ENCODE measurements at places on chromosomes 12 and 14.
A peak's percentile ranks its signal among the peaks of the same experiment; 100 is the strongest.

DNA sequence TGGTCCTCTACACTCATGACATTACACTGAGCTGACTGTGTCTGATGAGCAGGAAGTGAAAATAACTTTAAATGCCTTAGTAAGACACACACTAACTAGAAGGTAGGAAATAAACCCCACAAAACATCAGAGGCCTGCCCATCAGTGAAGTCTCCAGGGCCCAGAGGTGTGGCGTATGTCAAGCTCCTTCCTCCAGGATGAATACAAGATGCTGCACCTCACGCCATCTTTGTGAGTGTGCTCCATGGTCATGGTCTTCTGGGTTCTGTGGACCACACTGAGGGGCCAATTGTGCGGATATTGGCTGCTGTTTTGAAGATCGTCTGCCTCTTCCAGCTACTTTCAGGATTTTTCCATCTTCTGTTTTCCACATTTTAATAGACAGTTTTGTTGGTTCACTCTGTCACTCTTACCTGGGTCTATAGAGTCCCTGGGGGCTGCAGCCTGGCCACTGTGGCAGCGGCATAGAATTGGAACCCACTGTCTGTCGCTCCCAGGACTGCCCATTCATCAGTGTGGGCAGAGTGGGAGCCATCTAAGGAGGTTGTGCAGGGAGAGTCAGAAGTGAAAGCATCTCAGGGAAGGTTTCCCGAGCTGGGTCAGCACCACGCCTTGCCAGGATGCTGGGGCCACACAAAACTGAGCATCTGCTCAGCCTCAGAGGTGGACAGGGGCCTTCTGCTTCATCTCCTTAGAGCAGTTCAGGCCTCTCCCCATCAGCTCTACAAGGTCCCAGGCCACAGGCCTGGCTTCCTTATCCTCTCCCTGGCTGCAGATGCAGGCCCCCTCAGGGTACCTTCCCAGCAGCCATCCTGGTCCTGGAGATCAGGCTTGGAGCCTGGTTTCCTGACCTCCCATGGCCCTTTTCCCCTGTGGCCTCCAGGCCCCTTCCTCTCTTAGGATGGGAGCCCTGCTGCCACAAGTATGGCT lies 57.5 kb upstream of the C14orf180 start:
- no peak for DNase-seq

DNA sequence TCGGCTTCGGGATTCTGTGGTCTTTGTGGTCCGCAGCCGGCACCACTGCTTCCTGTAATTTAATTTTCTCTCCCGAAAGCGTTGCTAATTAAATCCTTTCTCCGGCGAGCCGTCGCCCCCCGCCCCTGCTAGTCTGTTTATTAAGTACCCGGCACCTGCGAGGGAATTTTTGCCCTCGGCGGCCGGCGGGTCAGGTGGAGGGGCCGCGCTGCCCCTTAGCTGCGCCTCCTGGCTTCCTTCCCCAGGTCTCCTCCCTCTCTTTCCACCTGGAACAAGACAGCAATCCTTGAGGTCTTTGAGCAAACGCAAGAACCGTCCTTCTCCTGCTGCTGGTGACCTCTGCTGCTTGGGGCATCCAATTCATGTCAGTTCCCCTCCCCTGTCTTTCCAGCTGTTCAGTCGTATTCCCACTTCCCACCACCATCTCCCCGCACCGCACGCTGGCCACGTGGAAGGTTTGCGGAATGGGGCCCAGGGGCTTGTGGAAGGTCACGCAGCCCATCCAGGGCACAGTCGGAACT lies 16.2 kb downstream of the ZDHHC22 start:
- DNase-seq, result peak; percentile 52

DNA sequence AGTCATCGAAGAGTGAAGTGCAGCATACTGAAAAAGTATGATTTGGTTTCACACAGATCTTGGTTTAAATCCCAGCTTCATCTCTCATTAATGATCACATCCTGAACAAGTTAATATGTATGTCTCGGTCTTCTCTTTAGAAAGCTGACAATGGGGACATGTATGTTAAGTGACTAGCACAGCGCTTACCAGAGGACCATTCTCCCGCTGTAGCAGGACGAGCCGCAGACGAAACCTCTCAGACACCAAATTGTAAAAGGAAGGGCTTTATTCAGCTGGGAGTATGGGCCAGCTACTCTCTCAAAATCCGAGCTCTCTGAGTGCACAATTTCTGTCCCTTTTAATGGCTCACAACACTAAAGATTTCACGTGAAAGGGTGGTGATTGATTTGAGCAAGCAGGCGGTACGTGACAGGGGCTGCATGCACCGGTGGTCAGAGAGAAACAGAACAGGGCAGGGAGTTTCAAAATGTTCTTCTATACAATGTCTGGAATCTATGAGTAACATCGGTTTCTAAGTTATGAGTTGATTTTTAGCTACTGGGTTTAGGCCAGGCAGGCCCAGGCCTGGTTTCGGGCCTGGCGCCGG lies 682.4 kb downstream of the DIO2 start:
- no peak for DNase-seq

GRCh38 chr12:106759526-106760183 lies 14.8 kb upstream of the RIC8B start:
- DNase-seq, result no peak

- DNase-seq, result no peak
Measured at GRCh38 chr14:101709962-101710931, 51.3 kb upstream of the PPP2R5C start.

GRCh38 chr14:75205591-75205990 lies 29.2 kb upstream of the TMED10 start:
- DNase-seq, result no peak

DNA sequence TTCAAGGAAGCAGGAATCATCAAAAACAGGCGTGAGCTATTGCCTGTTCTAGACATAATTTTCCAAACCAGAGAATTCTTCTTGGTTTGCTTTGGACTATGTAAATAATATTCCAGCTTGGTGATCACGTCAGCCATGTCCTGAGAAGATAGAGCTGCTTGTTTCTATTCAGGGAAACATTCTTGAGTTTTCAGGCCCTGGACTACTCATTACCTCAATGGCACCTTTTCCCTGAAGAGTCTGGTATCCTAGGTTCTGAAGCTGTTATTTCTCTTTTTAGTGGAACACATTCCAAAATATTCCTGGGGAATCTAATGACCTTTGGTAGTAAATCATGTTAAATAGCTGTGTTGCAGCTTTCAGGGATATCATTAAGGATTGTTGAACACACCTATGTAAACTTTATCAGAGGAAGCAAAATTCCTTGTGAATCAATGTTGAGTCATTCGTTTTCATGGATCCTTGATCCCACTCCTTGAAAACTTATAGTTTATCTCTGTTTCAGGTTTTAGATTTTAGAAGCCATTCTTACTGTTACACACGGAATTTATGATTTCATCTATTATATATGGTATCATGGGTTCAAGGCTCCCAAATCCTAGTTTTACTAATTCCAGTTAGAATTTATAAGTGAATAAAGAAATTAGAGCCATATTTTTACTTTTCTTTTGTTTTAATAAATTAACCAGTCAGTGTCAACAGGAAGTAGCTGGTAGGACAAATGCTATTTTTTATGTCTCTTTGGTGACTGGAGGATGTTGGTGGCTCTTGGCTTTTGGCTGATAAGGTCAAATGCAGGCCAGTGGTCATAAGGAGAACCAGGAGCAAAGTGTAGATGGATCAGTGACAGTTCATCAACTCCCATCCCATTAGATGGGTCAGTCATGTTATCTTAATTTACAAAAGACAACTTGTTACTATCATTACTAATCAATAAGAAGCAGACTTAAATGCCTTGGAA lies 380.1 kb downstream of the ZFP36L1 start:
- no peak for DNase-seq

GRCh38 chr12:81956468-81956860 lies 197.3 kb upstream of the PPFIA2 start:
- no peak for DNase-seq

- peak; percentile 65 for DNase-seq
Measured at GRCh38 chr12:54082397-54082892, 28.8 kb downstream of the HOXC4 start.

GRCh38 chr14:61033855-61034254 lies 52.8 kb downstream of the SLC38A6 start:
- no peak for DNase-seq

GRCh38 chr14:31097081-31097480 lies 70.9 kb upstream of the STRN3 start:
- DNase-seq, result no peak

- no peak for DNase-seq
Measured at GRCh38 chr12:3145546-3146310, 68.5 kb downstream of the TSPAN9 start.

DNA sequence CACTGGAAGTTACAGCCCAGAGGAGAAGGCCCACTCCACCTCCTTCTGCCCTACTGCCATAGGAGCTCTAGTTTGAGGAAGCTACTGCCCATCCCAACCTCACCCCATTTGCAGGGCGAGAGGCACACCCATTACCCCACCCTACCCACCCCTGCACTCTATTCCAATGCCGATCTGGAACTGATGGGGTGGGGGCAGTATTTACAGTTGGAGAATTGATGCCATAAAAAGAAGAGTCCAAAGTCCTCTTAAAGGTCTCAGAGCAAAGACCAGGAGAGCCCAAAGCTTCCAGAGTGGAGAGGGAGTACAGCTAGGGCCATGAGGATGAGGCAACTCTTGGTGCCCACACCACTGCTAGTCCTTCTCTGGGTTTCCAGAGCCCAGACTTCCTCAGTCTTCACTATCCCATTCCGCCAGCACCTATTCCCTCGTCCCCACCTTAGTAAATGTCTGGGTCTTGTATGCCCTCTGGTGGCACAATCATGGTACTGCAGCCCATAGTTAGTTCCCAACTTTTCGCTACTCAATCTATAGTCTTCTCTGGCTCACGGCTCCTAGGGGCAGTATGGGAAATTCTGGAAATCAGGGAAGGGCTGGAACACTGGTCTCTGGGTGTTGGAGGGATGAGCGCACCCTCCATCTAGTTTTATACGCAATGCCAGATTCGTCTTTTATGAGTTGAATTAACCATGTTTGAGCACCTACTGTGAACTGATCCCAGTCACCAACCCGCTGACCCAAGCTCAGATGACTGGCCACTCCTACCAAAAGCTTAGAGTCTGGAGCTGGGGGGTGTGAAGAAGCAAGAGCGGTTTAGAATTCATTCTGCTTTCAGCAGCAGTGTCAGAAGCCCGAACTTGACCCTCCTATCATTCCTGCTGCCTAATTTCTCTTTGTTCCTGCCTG lies 6.9 kb upstream of the ADCY6 start:
- peak; percentile 88 for DNase-seq

GRCh38 chr14:37251775-37252174 lies 54.0 kb downstream of the MIPOL1 start:
- no peak for DNase-seq

DNA sequence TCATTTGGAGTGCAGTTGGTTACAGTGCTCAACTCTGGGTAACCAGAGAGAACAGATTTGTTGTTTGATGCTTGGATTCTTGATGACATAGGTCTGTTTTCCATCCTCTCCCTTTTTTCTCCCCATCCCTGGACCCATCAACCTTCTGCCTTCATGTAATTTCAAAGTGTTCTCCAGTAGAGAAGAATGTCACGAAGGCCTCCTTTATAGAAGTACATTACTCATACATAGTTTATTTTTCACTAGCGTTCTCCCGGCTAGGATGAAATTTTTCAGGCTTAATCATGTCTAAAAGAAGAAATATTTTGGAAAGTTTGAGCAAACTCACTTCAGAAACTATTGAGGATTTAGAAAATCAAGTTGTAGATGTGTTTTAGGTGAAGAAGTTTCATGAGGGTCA lies 20.9 kb upstream of the APPL2 start:
- no peak for DNase-seq

GRCh38 chr14:78340250-78340649 lies 170.1 kb downstream of the NRXN3 start:
- DNase-seq, result no peak

DNA sequence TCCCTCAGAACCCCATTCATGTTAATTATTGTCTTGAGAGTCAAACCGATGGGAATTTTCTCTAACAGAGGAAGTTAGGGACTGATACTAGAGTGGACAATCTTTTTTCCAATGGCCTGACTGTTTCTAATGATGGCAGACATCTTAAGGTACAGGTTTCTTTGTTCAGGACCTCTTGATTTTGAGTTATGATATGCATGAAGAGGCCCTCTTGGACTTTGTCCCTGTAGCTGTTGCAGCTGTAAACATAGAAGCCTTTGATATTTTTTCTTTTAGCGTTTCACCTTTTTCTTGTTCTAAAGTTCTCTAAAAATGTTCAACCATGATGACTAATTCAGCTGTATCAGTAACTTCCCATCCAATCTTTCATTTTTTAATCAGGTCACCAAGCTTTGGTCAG lies 53.0 kb downstream of the LGR5 start:
- DNase-seq, result no peak

- DNase-seq, result no peak
Measured at GRCh38 chr14:20400965-20401593, 12.2 kb downstream of the TEP1 start.

DNA sequence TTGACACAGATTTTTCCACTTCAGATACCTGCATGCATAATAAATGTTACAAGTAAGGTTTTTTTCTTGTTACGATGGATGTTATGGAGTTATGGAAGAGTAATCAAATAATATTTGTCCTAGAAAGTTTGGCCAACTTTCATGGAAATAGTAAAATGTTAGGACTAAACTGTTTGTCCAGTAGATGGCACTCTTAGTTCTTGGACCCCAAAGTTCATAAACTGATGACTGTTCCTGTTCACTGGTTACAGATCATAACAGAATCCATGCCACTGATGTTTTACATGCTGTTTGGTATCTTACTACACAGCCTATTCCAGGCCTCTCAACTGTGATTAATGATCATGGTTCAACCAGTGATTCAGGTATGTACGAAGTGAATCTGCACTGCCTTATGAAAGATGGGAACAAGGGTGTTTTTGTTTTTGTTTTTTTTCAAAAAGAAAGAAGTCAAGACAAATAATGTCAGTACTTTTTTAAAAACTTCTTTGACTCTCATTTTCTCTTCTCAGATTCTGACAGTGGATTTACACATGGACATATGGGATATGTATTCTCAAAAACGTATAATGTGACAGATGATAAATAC lies 48.8 kb upstream of the SLCO1C1 start:
- peak; percentile 39 for DNase-seq

GRCh38 chr14:24690492-24690891 lies 56.5 kb upstream of the GZMB start:
- DNase-seq, result no peak
